ENCODE measurements at places on chromosomes 7 and 10.
A peak's percentile ranks its signal among the peaks of the same experiment; 100 is the strongest.

GRCh38 chr7:108418946-108419345 lies 37.3 kb downstream of the NRCAM start:
- DNase-seq: no peak

DNA sequence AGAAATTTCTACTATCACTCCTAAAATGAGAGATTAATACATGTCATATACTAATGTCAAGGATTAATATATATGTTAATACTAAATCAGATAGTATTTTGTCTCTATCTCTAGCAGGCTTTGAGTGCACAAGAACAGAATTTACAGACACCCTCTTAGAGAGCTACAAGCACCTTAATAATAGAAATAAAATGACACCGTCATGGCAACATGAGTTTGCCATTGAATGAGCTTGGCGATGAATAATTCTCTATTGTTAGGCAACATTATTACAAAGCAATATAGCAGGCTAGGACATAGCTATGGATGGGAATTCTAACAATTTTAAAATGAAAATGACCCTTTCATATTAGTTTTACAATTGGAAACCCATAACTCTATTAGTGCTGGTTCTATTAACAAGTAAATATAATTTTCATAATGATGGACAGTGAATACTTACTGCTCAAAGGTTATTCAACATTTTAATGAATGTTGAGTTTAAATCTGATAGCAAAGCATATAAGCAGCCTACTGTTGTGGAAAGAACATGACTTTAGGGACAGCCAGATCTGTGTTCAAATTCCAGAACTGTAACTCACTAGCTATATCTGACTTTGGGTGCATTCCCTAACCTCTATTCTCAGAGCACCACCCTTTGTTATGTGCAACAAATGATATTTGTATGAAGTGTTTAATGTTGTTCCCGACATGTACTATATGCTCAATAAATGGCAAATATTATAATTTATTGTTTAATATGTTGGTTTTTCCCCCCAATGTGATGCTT lies 184.5 kb upstream of the DKK1 start:
- DNase-seq: no peak

GRCh38 chr7:47979832-47980181 lies 392 bp upstream of the HUS1 start:
- no peak for DNase-seq

- DNase-seq: no peak
Measured at GRCh38 chr10:75922435-75922834, 491.0 kb downstream of the LRMDA start.

GRCh38 chr10:124074501-124075109 lies 18.8 kb downstream of the CHST15 start:
- no peak for DNase-seq

- DNase-seq: no peak
Measured at GRCh38 chr7:135337977-135338550, 104.4 kb downstream of the STRA8 start.

- no peak for DNase-seq
Measured at GRCh38 chr10:27143686-27144085, 10.5 kb downstream of the YME1L1 start.

DNA sequence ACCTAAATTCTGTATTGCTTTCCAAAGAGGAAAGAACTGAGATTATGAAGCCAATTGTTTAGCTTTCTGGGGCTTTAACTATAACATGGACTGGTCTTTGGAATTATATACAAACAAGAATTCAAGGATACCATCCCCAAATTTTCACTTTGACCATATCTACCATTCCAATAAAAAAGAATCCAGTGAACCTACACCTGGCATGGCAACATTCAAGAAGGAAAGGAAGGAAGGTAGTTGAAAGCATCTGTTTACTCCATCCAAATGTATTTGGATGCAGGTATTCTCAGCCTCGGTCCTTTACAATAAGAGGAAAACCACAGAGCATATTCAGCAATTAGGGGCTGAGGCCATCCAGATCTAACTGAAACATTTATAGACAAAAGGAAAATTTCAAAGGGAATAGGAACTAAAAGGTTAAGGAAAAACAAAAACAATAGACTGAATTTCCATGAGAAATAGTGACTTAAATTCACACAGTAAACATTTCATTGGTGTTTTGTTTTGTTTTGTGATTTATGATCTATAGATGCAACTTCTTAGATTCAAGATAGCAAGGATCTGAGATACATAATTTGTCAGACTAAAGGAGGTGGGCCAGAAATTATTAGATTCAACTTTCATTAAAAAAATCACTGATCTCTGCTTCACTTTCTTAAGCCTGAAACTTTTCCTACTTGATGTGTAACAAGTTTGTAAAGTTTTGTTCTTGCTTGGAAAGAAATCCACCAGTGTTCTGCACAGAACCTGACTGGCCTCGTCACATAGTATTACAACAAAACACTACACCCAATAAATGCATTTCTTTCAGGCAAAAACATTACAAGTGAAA lies 12.7 kb downstream of the SKIDA1 start:
- DNase-seq: no peak

GRCh38 chr10:63720072-63720537 lies 198.9 kb downstream of the REEP3 start:
- no peak for DNase-seq

GRCh38 chr10:102812231-102812876 lies 24.9 kb downstream of the CYP17A1 start:
- no peak for DNase-seq

- no peak for DNase-seq
Measured at GRCh38 chr10:94549221-94549620, 3.6 kb downstream of the HELLS start.

GRCh38 chr10:77493851-77494261 lies 143.8 kb downstream of the KCNMA1 start:
- no peak for DNase-seq

- no peak for DNase-seq
Measured at GRCh38 chr7:33986451-33986850, 81.1 kb downstream of the BMPER start.

- DNase-seq: no peak
Measured at GRCh38 chr10:45076891-45077290, 76.2 kb downstream of the ZNF22 start.

DNA sequence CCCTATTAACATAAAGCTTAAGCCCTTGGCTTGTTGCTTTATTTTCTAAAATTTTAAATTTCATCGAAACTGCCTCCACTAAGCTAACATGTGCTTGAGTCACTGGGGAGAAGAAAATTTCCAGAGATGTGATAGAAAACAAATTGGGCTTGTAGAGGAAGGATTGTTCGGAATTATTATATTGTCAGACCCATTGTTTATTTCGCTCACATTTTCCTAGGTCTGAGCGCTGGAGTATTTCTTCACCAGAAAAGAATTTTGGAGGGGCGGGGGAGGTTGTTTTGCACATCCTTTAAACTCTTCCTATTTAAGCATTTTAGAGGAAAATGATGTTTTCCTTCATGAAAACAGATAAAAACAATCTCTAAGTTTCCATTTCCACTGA lies 29.1 kb downstream of the CELF2 start:
- no peak for DNase-seq

- no peak for DNase-seq
Measured at GRCh38 chr7:88278881-88279280, 27.8 kb downstream of the STEAP4 start.

- no peak for DNase-seq
Measured at GRCh38 chr10:8058274-8059111, 4.0 kb downstream of the GATA3 start.

DNA sequence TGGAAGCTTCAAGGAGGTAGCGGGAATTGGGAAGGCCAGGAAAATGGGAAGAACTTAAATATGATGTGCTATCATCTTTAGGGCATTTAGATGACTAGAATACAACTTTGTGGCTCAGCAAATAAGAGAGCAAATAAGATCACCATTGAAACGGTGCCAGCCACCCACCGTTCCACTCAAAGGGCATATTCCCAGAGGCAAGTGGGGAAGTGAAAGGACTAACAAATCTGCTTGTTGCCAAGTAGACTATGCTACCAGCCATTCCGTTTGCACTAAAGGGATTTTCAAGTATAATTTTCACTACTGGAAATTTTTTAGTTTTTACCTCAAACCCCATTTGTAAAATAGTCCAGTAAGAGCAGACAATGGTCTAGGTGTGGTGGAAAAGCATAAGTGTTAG lies 4.0 kb upstream of the PPP1R3C start:
- DNase-seq: no peak

- no peak for DNase-seq
Measured at GRCh38 chr10:124508070-124508667, 46.5 kb downstream of the LHPP start.

DNA sequence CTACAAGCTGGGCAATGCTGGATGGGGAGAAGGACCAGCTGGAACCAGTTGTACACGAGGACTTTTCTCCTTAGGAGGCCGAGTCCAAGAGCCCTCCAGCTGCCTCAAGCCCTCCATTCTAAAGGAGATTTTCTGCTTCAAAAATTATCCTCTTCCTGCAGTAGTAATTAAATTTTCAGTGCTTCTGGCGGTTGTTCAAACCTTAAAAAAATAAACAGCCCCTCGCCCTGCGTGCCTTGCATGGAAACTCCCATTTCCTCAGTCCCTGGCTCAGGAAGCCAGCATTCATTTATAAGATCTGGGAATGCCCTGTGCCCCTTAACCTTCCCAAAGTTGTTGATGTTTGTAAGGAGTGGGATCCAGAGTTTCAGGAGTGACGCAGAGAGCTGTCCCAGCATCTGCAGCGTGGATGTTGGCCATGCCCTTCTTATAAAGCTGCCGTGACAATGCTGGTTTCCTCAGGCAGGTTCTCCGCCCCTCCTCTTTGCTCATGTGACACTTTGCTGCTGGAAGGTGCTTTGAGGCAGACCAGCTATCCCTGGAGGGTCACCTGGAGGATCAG lies 24.0 kb upstream of the ACTR3B start:
- no peak for DNase-seq

DNA sequence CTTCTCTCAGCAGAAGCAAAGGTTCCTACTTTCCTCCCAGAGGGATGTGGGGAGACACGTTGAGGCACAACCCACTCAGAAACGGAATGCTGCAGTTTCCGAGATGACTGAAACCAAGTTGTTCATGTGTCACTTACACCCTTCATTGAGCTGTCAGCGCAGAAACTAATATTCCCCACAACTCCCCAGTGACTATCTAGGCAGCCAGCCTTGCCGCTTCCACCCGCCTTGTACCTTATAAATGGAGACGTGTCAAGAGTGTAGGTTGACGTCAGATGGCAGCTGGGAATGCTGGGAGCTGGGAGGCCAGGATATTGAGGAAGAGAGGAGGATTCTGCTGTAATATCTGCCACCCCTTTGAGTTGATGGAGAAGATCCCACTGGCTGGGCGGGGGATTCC lies 15.1 kb downstream of the GPR26 start:
- DNase-seq: no peak

- DNase-seq: peak; percentile 15
Measured at GRCh38 chr7:28958235-28958979, at the start of gene TRIL. Gene TRIL (minus strand): TSS chr7:28958330. CDS start chr7:28958046, 284 bp downstream.

- DNase-seq: no peak
Measured at GRCh38 chr7:7791523-7791922, 73.1 kb upstream of the RPA3 start.

DNA sequence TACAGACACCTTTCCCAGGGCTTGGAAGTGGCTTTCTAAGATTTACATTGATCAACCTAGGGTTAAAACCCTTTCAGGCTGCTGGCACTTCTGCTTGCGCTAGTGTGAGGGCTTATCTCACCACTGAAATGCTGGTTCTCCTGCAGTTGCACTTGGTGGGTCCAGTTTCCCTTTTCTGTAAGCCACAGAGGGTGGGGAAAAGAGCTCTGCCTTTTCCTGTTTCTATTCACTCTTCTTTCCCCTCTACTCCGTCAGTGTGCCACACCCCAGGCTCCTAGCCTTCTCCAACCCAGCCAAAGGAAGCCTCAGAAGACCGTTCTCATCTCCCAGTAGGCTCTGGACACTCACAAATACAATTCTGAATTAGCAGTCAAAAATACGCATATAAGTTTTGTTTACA lies 19.0 kb upstream of the CAPZA2 start:
- DNase-seq: no peak

- DNase-seq: no peak
Measured at GRCh38 chr10:23338155-23338828, 6.3 kb downstream of the C10orf67 start.

- DNase-seq: no peak
Measured at GRCh38 chr10:58698777-58699356, 186.2 kb downstream of the BICC1 start.

DNA sequence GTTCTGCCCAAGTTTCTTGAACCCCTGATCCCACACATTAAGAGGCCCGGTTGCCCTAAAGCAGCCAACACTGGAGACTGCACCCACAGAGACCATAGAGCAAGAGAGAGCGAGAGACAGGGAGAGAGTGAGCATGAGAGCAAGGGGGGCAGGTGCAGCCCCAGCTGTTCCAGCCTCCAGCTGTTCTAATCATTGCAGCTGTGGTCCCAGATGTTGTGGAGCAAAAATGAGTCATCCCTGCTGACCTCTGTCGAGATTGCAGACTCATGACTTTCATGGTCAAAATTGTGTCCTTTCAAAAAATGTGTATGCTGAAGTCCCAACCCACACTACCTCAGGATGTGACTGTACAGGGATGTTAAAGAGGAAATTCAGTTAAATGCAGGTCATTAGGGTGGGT lies 143.9 kb upstream of the FRMD4A start:
- DNase-seq: no peak

- DNase-seq: no peak
Measured at GRCh38 chr7:149773446-149774236, at the start of gene ZNF467. Gene ZNF467 (minus strand): TSS chr7:149773588. CDS start chr7:149771032, 2,556 bp downstream.
